Mucosa of descending colon (tissue), 3 donors: ENCODE measurements at places on chromosomes 1 and 21. TPM values are rescaled to one million over a fixed set of nuclear protein-coding genes. Genes with fewer than 3 reads are reported as not detected.

DNA sequence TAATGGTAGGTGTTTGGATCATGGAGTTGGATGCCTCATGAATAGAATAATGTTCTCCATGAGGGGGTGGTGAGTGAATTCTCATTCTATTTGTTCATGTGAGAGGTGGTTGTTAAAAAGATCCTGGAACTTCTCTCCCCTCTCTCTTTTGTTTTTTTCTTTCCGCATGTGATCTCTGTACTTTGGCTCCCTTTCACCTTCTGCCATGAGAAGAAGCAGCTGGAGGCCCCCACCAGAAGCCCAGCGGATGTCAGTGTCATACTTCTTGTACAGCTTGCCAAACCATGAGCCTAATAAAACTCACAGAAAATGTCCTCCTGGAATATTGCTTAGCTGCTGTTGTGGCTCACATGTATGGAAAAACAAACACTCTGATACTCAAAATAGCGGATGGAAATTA, 1212.3 kb upstream of the NCAM2 start:
- no peak for DNase-seq

GRCh38 chr21:44767834-44768831, 33.5 kb downstream of the UBE2G2 start:
- no peak for DNase-seq

DNA sequence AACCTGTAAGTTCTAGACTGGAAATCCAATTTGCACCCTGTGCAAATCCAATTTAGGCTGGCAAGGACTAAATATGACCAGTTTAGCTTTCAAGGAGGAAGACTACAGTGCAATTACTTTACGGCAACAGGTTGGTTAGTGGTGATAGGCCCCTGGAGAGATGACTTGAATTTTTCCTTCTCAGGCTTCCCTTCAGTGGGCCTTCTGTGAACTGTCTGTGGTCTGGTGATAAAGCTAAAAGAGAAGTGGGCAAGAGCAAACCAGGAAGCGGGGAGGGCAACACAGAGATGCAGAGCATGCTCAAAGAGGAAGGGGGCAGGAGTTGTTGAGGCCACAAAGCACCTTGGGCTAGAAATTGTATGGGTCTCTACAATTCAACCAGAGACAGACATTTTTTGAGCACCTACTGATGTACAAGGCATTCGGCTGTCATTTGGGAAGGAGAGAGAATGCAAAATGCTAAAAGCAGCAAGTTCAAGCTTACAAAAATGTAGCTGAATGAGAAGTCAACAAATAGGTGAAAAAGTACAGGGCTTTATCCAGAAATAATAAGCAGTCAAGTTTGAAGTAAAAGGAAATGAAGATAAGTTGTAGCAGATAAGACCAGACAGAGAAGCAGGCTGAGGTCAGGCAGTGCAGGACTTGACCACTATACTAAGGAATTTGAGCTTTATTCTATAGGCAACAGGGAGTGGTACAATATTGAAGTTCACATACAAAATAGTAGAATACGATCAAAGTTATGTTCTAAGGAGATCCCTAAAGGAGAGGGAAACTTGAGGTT, 23.9 kb downstream of the INPP5B start:
- no peak for DNase-seq

DNA sequence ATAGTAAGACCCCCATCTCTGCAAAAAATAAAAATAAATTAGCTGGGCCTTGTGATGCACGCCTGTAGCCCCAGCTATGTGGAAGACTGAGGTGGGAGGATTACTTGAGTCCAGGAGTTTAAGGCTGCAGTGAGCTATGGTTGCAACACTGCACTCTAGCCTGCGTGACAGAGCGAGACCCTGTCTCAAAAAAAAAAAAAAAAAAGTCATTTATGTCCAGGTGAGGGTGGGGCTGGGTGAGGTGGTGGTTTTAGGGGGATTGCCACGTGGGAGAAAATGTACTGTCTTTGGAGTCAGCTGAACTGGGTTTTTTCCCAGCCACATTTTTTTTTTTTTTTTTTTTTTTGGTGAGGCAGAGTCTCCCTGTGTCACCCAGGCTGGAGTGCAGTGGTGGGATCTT, 6.7 kb downstream of the PIK3CD start:
- no peak for DNase-seq

The DPT gene
- 4.8 TPM for total RNA-seq

GRCh38 chr1:32755810-32756159, 53.2 kb upstream of the SYNC start:
- no peak for DNase-seq

The LCE1B gene
- not detected for total RNA-seq

The PTPN14 gene
- 5.8 TPM for total RNA-seq

DNA sequence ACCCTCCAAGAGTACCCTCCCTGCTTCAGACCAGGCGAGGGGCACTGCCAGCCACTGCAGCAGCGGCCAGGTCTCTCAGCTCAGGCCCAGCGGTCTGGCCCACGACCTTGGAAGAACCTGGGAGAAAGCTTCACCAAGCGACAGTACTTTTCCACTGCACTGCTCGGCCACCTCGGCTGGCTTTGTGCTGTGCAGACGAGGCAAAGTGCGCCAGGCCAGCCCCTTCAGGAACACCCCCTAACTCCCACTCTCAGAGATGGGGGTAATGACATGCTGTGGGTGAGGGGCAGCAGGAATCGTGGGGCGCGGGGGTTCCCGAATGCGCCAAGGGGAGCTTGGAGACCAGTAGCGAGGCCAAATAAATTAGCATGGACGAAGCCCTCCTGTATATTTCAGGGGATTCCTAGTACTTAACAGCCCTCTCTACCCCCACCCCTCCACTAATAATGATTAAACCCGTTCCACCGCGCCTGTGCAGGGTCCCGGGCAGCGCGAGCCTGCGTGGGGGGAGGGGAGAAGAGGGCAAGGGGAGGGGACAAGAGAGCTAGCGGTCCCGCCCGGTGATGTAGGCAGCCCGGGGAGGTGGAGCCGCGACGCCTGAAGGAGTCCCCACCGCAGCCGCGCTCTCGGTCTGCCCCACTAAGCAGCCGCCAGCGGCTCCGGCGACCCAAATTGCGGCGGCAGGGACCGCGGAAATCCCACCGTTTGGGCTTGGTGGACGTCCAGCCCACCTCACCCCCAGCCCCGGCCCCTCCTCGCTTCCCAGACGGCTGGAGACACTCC, at the start of gene FAM43B:
Gene FAM43B, plus strand, starts transcription at position 629 of the 783 bp plus-strand sequence. CDS start 401 bp downstream, outside the sequence.
- peak; percentile 59 for DNase-seq

GRCh38 chr1:109640285-109640865, 15.5 kb upstream of the GSTM4 start:
- peak; percentile 79 for DNase-seq

The B3GALT2 gene
- total RNA-seq, result 0.43 TPM

The NUDT4B gene
- total RNA-seq, result 1.4 TPM

GRCh38 chr1:190578017-190578416, 100.4 kb upstream of the BRINP3 start:
- no peak for DNase-seq

The MYBPH gene
- not detected for total RNA-seq

- DNase-seq, result no peak
These were observed 38.3 kb upstream of the F3 start for GRCh38 chr1:94579876-94580294.

- no peak for DNase-seq
These were observed 8.7 kb downstream of the PKNOX1 start for GRCh38 chr21:42983103-42983502.

The VASH2 gene
- total RNA-seq, result 0.41 TPM

- no peak for DNase-seq
These were observed 162.9 kb upstream of the GJB5 start for GRCh38 chr1:34591751-34592629.

DNA sequence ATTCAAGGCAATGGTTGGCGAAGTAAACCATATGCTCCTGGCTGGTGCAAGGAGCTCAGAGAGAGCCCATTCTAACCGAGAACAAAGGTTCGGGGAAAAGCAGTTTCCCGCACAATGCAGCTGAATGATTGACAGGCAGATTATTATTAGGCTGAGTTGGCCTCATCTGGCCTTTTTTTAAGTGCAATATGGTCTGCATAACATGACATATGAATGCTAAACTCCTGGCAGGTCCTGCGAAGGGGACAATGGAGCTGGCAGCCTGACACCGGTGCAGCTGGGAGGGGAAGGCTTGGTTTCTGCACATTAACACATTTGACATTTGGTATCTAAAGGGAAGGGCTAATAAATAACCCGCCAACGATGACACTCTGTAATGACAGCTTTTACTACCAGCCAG, 92.0 kb downstream of the MIS18A start:
- no peak for DNase-seq

The SLAMF9 gene
- total RNA-seq, result not detected

The CD84 gene
- total RNA-seq, result 3.8 TPM

DNA sequence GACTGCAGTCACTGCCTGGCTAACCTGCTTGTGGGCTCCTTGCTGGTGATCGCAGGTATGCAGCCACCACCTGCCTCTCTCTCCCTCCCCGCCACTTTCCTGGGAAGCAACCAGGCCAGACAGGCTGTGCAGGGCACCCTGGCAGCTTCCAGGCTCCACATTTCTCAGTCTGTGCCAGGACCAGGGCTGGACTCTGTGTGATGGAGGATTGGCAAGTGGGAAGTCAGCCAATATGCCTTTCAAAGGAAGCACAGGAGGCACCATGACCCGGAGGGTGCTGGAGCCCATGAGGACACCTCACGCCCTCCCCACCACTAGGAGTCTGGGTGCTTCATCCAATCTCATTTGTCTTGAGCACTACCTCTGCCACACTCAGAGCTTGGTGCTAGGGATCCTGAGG, 15.8 kb upstream of the DISP3 start:
- no peak for DNase-seq

The SLC9C2 gene
- not detected for total RNA-seq

DNA sequence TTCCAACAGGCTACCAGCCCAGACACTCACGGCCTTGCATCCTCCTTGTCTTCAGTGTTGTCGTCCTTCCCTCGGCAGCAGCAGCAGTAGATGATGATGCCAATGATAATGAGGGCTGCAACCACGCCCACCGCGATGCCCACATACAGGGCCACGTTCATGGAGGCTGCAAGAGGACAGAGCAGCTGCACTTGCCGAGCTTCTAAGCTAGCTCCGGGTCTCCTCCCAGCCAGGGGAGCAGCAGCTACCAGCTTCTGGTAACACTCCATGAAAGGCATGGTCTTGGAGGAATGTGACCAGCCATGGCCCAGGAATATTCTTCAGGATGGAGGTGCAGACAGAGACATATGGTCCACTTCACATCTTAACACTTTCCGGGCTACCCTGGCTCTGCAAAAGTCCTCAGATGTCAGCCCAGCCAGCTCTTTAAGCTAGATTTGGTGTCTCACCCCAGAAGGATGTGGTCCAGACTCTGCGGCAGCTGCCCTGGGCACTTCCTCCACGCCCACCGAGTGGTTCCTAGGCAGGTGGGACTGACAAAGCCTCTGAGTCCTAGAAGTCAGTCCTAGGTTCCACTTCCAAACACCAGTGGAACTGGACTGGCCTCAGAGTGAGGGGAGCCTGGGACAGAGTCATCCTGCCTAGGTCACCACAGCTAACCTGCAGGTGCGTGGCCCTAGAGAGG, 35.1 kb downstream of the GPA33 start:
- DNase-seq, result no peak

DNA sequence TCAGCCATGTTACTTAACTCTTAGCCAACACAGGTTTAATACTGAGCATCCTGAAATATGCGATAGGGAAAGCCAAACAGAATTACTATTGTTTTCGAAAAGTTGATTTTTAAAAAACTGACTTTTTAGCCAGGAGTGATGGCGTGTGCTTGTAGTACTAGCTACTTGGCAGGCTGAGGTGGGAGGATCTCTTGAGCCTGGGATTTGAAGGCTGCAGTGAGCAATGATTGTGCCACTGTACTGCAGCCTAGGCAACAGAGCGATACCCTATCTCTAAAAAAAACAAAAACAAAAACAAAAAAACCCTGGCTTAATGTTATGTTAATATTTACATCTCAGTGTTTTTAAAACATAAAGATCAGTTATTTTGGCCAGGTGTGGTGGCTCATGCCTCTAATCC, 16.7 kb downstream of the NMNAT1 start:
- no peak for DNase-seq

GRCh38 chr21:44454058-44454457, 1.3 kb upstream of the LRRC3 start:
- DNase-seq, result no peak

DNA sequence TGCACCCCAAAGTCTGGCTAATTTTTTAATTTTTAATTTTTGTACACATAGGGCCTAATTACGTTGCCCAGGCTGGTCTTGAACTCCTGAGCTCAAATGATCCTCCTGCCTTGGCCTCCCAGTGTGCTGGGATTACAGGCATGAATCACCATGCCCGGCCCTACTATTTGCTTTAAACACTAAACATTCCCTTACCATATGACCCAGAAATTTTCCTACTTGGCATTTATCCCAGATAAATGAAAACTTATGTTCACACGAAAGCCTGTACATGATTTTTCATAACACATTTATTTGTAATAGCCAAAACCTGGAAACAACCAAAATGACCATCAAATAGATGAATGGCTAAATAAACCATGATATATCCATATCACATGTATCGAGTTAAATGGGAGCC, 35.8 kb downstream of the NDUFS5 start:
- DNase-seq, result no peak

DNA sequence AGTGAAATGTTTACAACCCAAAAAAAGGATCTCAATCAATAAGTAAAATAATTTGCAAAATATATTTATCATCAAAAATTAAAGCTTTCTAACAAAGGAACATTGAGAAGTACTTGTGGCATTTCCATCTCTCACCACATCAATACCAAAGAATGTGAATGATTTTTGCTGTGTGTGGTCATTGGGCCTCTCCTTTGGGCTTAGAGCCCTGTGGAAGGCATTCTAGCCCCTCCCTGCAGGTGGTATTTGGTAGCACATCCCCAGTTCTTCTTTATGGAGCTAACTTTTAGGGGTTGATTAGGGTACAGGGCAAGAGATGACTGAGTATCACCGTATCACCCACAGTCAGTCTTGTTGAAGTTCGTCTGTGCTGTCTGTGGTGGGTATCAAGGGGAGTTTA, 294.1 kb upstream of the SGIP1 start:
- no peak for DNase-seq

The OR2C3 gene
- total RNA-seq, result not detected

- peak; percentile 90 for DNase-seq
These were observed 31.0 kb upstream of the CD1D start for GRCh38 chr1:158149577-158150269.

The DNAH14 gene
- total RNA-seq, result 9.2 TPM
